Activated CD8-positive, alpha-beta T cell treated with anti-CD3 and anti-CD28 coated beads for 36 hours (primary cell): ENCODE measurements at places on chromosomes 5 and 9.

DNA sequence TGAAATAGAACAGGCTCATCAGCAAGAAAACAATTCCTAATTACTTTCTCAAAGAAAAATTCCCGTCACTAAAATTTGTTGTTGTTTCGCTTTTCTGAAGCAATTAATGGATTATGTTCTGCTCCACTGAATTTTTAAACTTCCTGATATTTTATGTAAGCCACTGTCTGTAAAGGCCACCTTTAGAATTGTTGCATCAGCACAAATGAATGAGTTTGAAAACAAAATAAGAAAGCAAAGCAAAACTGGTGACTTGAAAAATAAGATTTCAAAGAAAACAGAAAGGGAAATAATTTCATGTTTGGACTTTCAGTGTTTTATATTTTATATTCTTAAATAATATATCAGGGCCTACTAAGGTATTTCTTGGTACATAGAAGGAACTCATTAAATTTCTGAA is 636.3 kb upstream of the TYRP1 start:
- DNase-seq: no peak

- peak; percentile 16 for DNase-seq
Observed at GRCh38 chr5:106121972-106122605, 1548.6 kb downstream of the EFNA5 start.

- DNase-seq: no peak
Observed at GRCh38 chr5:141976176-141976575, 7.3 kb downstream of the RNF14 start.

DNA sequence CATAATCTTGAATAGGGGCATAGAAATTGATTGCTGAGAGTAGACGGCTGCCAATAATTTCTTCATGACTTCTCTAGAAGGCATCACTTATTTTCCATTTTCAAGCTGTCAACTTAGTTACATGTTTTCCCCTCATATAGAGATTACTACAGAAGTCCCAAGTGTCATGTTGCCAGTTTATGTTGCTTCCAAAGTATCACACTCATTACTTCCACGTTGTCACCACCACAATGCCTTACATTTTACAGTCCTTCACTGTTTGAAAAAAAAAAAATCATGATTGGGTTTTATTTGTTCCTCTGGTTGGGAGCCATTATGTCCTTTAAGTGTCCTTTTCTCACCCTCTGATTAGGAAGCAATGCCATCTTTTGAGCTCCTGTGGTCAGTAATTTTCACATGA is 2144.6 kb upstream of the ACO1 start:
- no peak for DNase-seq

DNA sequence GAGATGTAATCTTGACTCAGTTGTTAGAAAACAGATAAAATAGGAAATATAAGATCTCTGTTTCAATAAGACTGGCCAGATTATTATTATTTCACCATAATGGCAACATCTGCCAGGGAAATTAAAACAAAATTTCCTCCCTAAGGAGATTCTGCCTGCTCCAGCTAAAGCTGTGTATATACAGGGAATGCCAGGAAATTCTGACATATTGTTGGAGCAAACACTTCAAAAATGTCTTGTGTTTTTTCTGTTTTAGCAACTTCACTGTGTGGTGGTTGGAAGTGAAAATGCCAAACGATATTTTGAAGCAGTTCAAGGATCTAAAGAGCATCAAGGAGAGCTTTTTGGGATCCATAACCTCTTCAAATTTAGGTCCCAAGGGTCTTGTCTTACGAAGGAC is 90.8 kb downstream of the ERCC6L2 start:
- DNase-seq: no peak

- DNase-seq: no peak
Observed at GRCh38 chr9:37405350-37405749, 17.1 kb upstream of the GRHPR start.
